Stimulated activated effector memory CD8-positive, alpha-beta T cell treated with anti-CD3 and anti-CD28 coated beads, Interleukin-12 subunit alpha, Interleukin-12 subunit beta, amount 100 ng/mL, for 72 hours (primary cell): ENCODE measurements at places on chromosomes 11 and 22.

DNA sequence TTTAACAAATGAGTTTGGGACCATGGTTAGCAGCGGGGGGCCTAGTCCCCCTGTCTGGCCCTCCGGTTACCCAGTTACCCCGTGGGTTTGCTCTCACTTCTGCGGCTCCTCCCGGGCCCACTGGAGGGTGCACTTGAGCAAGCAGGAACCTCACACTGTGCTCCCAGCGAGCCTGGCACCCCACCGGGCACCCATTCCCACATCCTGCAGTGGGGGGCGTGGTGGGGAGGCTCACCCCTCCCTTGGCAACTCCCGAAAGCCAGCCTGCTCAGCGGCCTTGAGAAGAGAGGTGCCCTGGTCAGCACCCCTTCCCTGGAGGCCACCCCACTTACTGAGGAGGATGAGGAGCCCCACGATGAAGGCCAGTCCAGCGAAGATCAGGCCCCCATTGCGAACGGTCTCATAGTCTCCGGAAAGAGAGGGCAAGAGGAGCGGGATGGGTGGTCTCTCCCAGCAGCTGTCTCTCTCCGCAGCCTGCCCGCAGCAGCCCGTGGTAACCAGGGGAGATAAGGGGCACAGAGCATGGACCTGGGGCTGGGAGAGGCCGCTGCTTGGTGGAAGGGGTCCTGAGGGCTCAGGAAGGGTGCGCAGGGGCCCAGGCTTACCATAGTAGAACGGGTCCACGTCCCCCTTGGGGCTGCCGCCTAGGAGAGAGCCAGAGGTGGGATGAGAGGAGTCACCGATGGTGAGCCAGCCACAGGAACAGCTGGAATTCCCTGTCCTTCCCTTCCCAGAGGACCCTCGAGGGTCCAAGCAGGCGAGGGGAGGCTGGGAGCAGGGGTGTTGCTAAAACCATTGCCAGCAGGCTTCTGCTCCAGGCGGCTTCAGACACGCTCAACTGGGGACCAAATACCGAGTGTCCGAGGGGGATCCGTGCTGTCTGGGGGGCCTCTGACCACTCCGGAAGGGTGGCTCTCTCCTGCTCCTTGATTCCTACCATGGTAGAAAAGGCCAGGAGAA lies 2.2 kb downstream of the FXYD2 start:
- DNase-seq, result peak; percentile 53

DNA sequence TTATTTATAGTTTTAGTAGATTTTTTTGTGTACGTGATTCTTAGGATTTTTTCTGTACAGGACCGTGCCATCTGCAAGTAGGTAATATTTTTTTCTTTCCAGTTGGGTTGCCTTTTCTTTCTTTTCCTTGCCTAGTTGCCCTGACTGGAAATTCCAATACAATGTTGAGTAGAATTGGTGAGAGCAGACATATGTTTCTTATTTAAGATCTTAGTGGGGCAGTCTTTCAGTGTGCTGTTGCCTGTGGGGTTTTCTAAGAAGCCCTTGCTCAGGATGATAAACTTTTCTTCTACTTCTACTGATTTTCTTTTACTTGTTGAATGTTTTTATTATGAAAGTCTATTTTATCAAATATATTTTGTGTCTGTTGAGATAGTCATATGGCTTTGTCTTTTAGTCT lies 33.0 kb downstream of the ATXN10 start:
- no peak for DNase-seq

- no peak for DNase-seq
Measured at GRCh38 chr22:28102151-28102812, 183.2 kb upstream of the PITPNB start.

DNA sequence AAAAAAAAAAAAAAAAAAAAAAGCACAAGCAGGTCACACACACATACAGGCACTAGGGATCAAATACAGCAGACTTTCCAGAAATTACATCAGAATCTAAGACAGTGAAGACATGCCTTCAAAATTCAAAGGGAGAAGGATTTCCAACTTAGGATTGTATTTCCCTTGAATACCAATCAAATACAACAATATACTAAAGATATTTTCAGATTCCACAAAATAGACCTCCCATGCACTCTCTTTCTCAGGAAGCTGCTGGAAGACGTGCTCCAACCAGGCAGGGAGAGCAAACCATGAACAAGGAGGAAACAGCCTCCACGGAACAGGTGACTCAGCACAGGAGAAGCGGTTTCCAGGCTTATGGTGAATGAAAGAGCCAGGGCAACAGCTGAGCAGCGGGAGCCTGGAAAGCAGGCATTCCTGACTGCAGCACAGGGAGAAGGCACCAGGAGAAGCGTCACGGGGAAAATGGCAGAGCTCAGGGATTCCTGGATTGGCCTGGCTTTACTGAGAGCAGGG lies 32.0 kb downstream of the TMEM184B start:
- no peak for DNase-seq

DNA sequence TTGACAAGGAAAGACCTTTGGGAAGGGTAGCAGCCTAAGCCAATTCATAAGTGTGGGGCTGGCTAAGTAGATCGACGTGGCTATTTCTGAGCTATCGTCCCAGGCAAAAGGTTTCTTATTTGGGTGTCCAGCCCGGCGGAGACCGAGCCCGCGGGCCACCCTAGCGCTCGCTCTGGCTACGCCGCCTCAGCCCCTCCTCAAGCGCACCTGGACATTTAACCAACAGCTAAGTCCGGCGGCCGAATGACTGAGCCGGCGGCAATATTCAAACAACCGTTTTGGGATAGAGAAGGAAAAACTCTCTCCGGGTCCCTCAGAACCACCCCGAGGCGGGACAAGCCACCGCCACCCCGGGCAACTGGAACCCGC lies 457 bp downstream of the RNF141 start:
- DNase-seq, result no peak

GRCh38 chr11:91305402-91305801 lies 919.2 kb upstream of the FAT3 start:
- no peak for DNase-seq

GRCh38 chr22:49394116-49394785 lies 433.4 kb downstream of the BRD1 start:
- no peak for DNase-seq

DNA sequence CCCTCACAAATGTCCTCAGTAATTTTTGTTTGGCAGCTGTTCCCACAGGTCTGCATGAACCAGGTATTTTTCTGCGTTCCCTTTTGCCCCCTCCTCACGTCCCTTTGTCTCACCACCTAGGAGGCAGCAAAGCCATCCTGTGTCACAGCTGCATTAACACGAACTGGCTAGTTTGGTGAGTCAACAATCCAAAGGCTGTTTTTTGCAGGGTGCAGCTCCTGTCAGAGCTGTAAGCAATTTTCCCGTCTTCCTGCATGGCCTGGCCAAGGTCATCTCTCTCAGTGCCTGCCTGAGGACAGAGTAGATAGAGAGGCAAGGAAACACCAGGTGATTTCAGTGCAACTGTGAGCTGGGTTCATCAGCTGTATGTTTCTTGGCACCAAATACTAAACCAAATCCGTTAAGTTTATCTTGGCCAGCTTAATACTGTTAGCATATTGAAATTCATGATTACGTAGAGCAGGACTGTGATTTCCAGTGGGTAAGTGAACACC lies 20.6 kb upstream of the VSIG10L2 start:
- no peak for DNase-seq

GRCh38 chr11:117299351-117300282 lies 8.5 kb downstream of the BACE1-AS start:
- no peak for DNase-seq

DNA sequence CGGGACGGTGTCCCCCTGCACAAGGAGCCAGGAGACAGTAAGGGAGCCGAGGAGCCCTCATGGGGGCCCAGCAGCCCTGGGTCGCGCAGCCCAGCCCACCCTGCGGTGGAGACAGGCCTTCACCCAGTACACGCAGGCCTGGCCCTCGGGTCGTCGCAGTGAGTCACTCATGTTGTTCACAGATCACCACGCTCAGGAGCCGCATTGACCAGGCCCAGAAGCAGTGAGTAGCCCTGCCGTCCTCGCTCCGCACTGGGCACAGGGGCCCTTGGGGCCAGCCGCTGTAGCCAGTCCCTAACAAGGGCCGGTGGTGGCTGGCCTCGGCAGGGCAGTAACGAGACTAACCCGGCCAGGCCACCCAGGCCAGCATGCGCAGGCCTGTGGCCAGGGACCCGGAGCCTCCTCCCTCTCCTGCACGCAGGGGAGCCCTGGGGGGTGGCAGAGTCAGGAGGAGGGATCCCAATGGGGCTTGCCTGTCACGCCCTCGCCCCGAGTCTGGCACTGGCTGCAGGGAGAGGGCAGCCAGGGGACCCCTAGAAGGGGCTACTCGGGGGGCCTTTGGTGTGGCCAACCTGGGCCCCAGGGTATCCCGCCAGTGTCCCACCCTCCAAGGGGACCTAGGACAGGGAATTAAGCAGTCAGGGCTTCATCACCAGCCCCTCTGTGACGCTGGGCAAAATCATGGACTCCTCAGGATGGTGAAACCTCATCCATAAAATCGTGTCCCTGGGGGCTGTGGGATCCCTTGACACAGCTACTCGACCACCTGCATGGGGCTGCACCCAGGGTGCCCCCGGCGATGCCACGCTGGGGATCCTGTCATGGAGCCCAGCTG lies 10.1 kb upstream of the MRPL23 start:
- DNase-seq, result no peak

DNA sequence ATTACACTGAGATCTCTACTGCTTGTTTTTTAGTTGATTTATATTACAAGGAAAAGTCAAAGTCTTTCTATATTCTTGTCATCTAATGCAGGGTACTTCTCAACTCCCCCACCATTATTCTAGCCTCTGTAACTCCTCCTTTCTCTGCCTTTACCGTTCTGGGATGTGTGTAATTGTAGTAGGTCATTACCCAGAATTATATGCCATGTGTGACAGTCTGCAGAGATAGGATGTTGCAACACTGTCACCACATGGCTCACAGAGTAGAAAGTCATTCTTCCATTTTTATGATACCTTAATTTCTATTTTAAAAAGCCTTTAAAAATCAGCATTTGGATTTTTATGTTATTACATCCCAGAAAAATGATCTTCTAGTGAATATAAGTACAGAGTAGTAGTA lies 32.7 kb downstream of the ZNF143 start:
- DNase-seq, result no peak

DNA sequence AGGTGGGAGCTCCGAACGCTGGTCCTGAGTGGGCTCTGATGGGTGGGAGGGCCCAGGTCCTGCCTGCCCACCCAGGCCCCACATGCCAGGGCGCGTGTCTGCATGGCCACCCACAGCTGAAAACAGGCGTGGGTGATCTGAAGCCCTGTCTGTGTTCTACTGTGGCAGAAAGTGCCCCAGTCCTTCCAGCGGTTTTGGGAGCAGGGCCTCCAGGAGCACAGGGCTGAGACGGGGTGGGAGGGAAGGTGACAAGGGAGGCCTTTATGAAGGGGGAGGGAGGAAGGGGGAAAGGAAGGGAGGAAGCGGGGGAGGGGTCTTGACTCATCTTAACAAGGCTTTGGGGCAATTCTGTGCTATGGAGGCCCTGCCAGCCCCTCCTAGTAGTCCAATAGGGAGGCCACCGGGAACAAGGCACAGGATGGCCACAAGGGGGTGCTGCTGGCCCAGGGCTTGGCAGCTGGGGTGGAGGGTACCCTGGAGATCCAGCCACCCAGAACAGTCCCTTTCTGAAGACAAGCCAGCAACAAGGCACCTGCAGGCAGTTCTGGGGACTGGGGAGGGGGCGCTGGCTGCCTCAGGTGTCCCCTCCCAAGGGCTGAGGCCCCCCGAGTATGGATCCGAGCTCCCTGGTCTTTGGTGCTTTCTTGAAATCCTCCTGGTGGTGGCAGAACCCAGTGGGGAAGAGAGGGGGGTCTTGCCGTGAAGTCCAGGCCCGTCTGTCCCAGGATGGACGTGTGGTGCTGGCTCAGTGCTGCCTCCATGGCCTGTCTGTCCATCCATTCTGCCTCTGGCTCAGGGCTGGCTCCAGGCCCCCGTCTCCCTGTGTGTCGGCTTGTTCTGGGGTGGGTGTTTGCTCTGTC lies 6.3 kb upstream of the FADS3 start:
- peak; percentile 80 for DNase-seq

DNA sequence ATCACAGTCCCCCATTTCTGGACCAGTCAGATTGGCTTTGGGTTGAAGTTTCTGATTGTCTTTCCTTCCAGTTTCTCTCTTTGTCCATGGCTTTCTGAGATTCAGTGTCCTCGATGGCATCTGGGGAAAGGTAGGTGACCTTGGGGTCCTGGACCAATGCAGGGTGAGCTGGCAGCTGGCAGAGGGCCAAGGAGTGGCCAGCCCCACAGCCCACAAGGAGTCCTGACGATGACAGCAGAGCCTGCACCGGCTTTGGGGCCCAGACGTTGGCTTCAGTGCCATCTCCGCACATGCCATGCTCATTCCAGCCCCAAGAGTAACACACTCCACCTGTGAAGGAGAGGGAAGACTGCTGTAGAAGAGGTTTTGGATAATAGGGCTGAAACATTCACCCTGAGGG lies 53.5 kb downstream of the KCNC1 start:
- no peak for DNase-seq

GRCh38 chr22:47281126-47282106 lies 519.0 kb downstream of the TBC1D22A start:
- no peak for DNase-seq

DNA sequence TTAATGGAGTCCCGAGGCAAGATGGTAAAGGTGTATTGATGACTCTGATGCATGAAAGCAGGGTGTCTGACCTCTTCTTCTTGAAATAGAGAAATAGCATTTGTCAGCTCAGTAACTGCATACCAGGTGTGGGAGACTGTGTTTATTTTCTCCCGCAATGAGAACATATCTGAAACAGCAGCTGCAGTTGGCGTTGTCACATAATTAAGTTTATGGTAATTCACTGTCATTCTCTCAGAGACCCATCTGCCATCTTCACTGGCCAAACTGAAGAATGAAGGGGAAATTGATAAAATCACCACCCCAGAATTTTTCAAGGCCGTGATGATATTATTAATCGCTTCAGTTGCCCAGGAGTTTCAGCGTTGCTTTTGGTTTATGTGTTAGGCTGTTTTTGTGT lies 20.1 kb upstream of the MCHR1 start:
- no peak for DNase-seq

GRCh38 chr11:131928992-131929391 lies 558.6 kb downstream of the NTM start:
- no peak for DNase-seq

- no peak for DNase-seq
Measured at GRCh38 chr11:8389029-8389996, 125.6 kb upstream of the LMO1 start.

- no peak for DNase-seq
Measured at GRCh38 chr11:44399968-44400367, 90.0 kb upstream of the ALX4 start.

GRCh38 chr22:46641811-46642266 lies 21.7 kb downstream of the GRAMD4 start:
- DNase-seq, result no peak

GRCh38 chr11:29119116-29119515 lies 897.7 kb downstream of the KCNA4 start:
- DNase-seq, result no peak

- DNase-seq, result no peak
Measured at GRCh38 chr22:35605851-35606481, 11.2 kb downstream of the MB start.

DNA sequence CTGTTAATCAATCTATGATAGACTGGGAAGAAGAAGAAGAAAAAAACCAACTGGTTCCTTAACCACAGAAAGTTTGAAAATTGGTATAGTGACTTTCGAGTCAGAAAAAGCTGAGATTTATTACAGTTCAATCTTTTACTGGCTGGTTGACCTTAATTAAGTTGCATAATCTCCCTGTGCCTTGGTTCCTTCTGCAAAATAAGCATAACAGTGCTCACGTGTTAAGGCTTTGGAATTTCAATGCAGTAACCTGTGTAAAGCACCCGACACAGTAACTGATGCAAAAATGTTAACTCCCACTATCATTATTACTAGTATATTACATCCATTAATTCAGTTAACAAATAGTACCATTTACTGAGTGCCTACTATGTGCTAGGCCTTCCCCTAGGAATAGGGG lies 22.6 kb upstream of the E2F8 start:
- no peak for DNase-seq

GRCh38 chr22:17712441-17712840 lies 61.8 kb downstream of the BID start:
- no peak for DNase-seq
